ENCODE measurements at places on chromosomes 2 and 18. TPM values are rescaled to one million over a fixed set of nuclear protein-coding genes. Genes with fewer than 3 reads are reported as not detected.

Gene RESP18
- not detected for total RNA-seq

Gene HRH4
- total RNA-seq = not detected

Gene CNGA3
- not detected for total RNA-seq

Gene RAPGEF4
- total RNA-seq = 0.33 TPM

Gene OTX1
- not detected for total RNA-seq

Gene AMMECR1L
- total RNA-seq = 16.4 TPM

Gene GPR148
- not detected for total RNA-seq

Gene SP3
- 86.8 TPM for total RNA-seq

Gene DNER
- total RNA-seq = not detected

Gene LCT
- 0.34 TPM for total RNA-seq

Gene OSGEPL1
- total RNA-seq = 9.9 TPM

Gene DES
- 0.39 TPM for total RNA-seq

Gene DYNAP
- total RNA-seq = not detected

Gene DCC
- total RNA-seq = not detected

Gene IGFBP5
- not detected for total RNA-seq

Gene TMEM178A
- total RNA-seq = 0.16 TPM

Gene GREB1L
- not detected for total RNA-seq

Gene MEMO1
- total RNA-seq = 62.2 TPM

Gene FEV
- total RNA-seq = not detected

Gene MRO
- not detected for total RNA-seq

Gene EML6
- total RNA-seq = 1.3 TPM

Gene MAPK4
- not detected for total RNA-seq

Gene CROCC2
- total RNA-seq = not detected

Gene INO80D
- 15.6 TPM for total RNA-seq

Gene DNMT3A
- 92.2 TPM for total RNA-seq

Gene OLA1
- 166 TPM for total RNA-seq

Gene SLC9A2
- not detected for total RNA-seq

Gene SYT4
- total RNA-seq = not detected

Gene SIX3
- total RNA-seq = not detected

Gene TRIM43
- not detected for total RNA-seq

Gene FAM161A
- total RNA-seq = 6.0 TPM

Gene INPP5D
- 41.8 TPM for total RNA-seq

Gene DHRS9
- total RNA-seq = not detected

Gene CTNNA2
- not detected for total RNA-seq

Gene SP110
- total RNA-seq = 87.6 TPM

Gene APCDD1
- not detected for total RNA-seq

Gene CCDC142
- total RNA-seq = 11.8 TPM

Gene RIT2
- total RNA-seq = not detected

Gene LINC00305
- total RNA-seq = not detected
